ENCODE measurements at places on chromosomes 16 and 17.

DNA sequence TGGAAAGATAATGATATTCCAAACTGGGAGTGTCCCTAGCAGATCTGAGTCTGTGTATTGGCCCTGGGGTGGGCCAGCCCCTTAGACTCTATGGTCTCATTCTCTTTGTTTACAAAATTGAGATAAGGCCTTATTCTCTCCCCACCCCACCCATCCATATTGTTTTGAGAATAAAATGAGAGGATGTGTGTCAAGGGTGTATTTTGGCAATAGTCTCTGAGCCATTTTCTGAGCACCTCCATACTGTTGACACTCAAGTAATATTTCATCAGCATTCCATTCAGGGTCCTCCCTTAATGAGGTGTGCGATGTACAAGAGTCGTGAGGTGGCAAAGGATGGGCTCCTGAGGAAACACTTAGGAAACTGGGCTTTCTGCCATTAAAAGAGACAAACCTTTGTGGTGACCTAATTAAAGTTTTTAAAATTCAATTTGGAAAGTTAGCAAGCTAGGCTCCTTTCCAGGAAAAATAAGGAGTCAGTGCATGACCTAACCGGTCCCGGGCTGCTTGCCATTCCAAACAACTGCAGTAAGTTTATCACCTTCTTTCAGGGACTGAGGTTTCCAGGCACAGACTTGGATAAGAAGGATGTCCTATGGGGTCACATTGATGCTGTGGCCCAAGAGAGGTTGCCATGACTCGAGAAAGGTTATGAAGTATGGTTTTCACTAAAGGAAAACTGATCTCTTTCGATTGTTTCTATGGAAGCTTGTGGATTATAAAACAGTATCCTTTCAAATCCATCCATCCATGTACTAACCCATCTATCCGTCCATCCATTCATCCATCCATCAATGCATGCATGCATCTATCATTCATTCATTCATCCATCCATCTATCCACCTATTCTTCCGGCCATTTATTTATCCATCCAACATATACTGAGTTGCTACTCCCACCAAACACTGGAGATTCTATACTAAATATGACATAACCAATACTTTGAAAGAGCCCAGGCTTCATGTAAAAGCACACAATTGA is 443.3 kb downstream of the UTP18 start:
- DNase-seq = no peak

GRCh38 chr16:75007443-75007842 is 8.6 kb downstream of the ZNRF1 start:
- no peak for DNase-seq

GRCh38 chr16:65782611-65783600 is 583.6 kb upstream of the CDH5 start:
- no peak for DNase-seq

GRCh38 chr17:45942284-45942683 is 47.9 kb downstream of the MAPT start:
- DNase-seq = peak; percentile 51

- no peak for DNase-seq
Observed at GRCh38 chr17:31261601-31262000, 35.4 kb downstream of the OMG start.

DNA sequence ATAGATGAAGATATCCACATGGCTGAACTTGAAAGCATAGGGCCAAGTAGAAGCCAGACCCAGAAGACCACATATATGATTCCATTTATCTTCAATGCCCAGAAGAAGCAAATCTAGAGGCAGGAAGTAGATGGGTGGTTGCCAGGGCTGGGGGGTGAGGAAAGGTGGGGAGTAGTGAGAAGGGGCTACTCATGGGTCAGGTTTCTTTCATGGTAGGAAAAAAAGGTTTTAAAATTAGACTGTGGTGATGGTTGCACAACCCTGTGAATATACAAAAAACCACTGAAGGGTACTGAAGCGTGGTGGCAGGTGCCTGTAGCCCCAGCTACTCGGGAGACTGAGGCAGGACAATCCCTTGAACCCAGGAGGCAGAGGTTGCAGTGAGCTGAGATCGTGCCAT is 5.4 kb downstream of the CD2BP2 start:
- peak; percentile 11 for DNase-seq
